NCI-H82 (cell line): ENCODE measurements at places on chromosomes 16 and 17.

DNA sequence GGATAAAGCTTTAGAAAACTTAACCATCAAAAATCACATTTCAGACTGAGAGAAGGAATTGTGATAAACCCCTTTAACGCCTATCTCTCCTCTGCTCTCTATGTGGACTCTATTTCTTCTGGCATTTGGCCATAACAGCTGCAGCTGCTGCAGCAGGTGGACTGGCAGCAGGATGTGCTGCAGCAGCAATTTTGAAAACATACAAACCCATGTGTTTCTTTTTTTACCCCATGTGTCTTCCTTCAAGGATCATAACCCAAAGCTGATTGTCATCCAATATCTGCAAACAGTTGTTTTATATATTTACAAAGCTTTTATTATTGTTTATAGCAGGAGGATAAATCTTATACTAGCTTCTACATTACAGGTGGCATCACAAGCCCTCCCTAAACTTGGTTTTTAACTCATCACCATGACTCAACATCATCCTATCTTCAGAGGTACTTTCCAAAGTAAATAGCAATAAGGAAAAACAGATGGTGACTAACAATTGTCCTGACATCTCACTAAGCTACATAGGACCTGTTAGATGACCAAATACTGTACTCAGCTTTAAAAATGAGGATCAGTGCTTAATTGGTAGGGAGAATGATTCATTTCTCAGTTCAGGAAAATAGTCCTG, 14.5 kb upstream of the KRTAP9-2 start:
- no peak for DNase-seq

DNA sequence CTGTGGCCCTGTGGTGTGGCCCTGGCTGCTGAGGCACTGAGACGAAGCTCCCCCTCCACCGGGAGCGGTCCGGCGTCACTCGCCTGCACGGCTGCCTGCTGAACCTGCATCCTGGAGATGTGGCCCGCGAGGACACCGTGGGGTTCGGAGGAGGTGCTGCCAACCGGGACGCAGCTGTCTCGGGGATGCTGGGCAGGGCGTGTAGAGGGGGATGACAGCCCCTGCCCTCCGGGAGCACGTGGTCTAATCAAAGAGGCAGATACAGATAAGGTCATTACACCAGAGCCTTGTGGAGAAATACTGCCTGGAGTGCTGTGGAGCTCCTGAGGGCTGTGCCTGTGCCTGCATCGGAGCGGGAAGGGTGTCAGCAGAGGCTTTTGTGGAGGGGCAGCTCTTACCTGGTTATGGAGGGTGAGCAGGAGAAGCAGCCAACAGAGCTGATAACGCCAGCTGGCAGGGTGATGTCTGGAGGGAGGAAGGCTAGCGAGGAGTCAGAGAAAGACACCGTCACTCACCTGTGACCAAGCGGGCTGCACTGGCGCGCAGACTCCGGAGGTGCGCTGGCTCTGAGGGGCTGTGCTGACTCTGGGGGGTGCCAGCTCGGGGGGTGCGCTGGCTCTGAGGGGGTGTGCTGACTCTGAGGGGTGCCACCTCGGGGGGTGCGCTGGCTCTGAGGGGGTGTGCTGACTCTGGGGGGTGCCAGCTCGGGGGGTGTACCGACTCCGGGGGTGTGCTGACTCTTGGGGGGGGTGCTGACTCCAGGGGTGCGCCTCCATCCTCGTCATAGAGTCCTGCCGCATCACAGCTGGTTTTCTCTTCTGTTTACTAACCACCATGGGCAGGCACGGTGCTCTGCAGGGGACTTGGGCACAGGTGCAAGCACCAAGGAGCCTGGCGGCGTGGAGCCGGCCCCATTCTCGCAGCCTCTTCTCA, 104.7 kb upstream of the CHMP6 start:
- no peak for DNase-seq

- DNase-seq, result no peak
Observed at GRCh38 chr17:34717092-34717491, 137.7 kb downstream of the TMEM132E start.

DNA sequence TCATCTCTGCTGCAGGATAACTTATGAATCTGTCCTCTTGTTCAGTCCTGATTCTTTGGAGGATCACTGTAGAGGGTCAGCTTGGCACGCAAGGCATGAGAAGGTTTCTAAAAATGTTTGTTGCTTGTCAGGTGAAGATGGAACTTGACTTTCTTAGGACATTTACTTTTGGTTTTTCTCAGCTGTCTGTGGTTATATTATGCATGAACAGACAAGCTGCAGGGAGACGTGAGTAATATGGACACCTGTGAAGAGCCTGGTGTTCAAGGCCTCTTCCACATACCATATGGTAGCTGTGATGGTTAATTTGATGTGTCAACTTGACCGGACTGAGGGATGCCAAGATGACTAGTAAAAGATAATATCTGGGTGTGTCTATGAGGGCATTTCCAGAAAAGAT, 270.2 kb upstream of the CPHXL start:
- no peak for DNase-seq

- no peak for DNase-seq
Observed at GRCh38 chr17:58632324-58633314, 59.2 kb downstream of the TEX14 start.

DNA sequence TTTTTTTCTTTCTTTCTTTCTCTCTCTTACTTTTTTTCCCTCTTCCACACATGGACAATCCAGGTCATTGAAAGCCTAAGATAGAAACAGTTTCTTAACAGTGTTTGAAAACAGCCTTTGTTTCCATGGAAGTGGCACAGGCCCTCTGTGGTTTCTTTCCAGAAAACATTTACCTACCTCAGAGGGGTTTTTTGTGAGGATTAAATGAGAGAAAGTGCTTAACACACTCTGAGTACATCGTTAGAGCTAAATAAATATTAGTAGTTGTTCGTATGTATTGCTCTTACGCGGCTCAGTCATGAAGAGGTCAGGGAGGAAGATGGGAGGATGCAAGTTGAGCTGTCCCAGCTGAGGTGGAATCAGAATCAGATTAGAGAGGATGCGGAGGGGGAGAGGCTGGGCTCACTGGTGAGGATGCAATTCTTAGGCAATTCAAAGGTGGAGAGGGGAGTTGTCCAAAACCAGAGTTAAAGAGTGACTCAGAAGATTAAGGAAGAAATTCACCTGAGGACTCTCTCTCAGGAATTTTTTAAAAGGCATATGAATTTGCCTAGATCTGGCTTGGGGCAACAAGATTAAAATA, 345.4 kb downstream of the PMP22 start:
- no peak for DNase-seq

- DNase-seq, result no peak
Observed at GRCh38 chr17:38656959-38657823, 17.6 kb downstream of the EPOP start.

DNA sequence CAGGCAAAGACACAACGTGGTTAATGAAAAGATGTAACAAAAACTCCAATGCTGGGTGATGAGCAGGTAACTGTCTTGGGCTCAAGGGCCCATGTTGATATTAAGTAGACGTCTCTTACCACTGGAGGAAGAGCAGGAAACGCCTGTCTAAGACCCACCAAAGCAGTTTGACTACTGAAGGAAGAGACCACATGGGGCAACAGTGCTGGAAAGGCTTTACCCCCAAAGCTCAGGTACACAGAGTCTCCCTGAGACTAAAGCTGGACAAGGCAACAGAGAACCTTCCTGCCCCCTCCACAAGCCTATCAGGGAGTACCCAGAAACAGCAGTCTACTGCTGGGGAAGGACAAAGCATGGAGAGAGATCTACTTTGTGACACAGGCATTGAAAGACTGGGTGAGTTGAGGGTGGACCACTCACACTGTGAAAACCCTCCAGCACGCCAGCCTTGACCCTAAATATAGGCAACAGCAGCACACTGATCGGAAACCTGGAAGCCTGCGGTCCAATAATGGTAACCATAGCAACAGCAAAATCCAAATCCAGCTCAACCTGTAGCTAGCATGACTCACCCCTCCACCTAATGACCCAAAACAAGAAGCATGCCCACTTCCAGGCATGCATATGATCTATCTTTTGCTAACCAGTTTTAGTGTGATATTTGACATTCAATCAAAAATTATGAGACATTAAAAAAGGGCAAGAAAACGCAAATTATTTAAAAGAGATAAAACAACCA, 270.5 kb upstream of the SDK2 start:
- no peak for DNase-seq

DNA sequence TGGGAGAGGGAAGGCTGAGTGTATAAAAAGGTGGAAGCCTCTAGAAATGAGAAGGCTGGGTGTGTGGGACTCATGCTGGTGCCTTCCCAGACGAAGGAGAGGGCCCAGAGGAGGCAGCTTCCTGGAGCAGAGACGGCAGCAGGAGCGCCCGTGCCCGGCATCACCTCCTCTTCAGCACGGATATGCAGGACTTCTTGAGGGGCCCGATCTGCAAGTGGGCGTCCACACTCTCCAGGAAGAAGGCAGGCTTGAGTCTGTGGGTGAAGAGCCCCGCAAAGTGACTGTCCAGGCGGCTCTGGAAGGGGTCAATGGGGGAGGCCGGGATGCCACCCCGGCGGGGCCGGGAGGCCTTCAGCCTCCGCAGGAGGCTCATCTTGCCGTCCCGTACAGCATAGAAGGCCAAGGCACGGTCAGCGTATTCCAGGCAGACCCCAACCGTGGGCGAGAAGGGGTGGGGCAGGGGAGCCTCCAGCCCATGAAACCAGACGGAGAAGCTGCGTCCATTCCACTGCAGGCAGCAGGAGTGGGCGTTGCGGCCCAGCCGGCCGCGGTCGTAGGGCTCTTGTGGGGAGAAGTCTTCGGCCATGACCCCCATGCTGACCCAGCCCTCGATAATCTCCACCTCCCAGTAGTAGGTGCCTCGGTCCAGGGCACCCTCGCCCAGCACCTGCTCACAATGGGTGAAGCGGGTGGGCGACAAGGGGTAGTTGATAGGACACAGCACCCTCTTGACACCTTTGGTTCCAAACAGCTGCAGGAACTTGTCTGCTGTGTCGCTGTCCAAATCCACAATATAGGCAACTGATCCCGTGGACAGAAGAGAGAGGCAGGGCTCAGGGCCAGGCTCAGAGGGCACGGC, 3.8 kb downstream of the TRIM47 start:
- DNase-seq, result no peak

GRCh38 chr16:19835968-19836421, 48.7 kb downstream of the GPRC5B start:
- no peak for DNase-seq

- DNase-seq, result no peak
Observed at GRCh38 chr17:66682283-66682682, 152.6 kb upstream of the CACNG5 start.

GRCh38 chr17:50939795-50940684, 73.9 kb upstream of the TOB1 start:
- DNase-seq, result no peak

GRCh38 chr17:29383686-29384085, 6.5 kb upstream of the TAOK1 start:
- DNase-seq, result no peak

- peak; percentile 83 for DNase-seq
Observed at GRCh38 chr16:11949527-11949926, 7.7 kb upstream of the NPIPB2 start.

DNA sequence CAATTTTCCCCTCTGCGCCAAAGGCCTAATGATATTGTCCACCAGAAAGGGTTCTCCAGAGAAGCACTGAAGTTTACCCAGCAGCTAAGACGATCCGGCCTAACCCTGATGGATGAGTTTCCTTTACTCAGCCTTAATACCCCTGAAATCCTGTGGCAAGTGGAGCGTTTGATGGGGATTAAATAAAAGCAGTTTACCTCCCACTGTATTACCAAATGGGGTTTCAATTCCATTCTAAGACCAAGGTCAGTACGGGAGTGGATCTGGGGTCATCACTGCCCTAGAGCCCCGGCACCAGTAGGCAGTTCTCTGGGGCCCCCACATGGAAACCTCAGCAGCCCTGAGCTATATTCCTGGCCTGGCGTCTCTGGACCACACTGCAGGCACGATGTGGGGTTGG, 97.1 kb upstream of the NOL11 start:
- DNase-seq, result peak; percentile 95

DNA sequence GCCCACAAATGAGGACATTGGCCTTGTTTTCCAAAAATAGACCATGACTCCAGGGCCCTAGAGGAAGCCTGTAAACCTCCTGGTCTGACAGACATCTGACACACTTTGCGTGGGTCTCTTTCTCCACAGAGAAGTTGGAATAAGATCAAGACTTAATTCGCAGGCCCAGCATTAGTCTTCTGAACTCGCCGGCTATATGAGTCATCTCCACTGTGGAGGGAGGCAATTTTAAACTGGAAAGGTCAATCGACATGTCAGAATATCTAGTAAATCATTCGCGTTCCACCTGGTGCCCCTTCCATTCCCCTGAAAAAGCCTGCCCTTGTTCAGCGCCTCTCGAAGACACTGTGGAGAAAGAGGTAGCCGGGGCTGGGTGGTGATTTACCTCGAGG, 140.1 kb downstream of the CLEC16A start:
- DNase-seq, result no peak

DNA sequence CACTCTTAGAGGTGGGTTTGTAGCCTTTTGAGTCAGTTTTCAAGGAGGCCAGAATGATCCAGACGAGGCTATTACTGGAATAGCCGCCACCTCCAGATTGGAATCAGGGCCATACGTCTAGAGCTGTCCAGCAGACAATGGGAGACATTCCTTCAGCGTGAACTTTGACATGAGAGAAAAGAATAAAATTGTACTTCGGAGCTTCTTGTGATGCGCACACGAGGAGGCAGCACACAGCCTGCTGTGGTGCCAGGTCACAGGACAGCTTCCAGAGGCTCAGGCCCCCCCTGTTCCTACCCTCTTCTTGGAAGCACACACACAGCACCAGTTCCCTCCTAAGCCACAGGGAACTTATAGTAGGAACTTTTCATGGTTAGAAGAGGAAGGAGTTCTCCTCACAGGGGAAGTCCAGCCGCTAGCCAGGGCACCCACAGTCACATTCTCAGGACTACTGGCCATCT, 81.0 kb downstream of the VPS53 start:
- DNase-seq, result no peak

DNA sequence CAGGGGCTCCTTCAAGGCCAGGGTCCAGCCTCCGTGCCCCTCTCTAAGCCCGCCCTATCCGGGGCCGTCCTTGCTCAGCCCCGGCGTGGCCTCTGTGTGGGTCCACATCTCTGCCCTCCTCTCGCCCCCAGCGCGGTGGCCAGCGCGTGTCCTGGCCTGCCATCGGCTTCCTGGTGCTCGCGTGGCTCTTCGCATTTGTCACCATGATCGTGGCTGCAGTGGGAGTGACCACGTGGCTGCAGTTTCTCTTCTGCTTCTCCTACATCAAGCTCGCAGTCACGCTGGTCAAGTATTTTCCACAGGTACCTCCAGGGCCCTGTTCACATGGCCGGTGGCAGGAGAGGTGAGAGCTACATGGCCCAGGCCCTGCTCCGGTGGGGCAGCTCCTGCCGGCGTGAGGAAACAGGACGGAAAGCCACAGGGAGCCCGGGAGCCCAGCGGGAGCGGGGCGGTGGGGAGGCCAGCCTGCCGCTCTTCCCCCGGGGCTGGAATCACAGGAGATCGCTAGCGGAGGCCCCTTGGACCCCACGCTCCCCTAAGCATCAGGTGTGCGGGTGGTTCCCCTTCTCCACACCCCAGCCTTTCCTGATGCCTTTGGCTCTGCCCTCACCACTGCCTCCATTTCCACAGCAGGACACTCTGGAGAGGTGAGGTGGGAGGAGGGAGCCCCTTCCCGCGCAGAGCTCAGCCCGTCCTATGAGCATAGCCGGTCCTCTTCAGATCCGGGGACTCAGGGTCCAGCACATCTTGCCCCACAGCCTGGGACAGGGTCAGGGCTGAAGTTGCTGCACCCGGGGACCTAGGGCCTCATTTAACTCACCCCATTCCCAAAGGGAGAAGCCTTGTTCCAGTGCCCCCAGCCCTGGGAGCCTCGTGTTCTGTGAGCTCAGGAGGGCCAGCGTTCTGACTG, 10.2 kb downstream of the TAX1BP3 start:
- DNase-seq, result no peak
